ENCODE measurements at places on chromosomes 13 and 19.

- no peak for DNase-seq
These were observed 46.3 kb upstream of the TPP2 start for GRCh38 chr13:102550507-102550906.

GRCh38 chr19:31223740-31224534, 125.3 kb downstream of the TSHZ3 start:
- DNase-seq = no peak

DNA sequence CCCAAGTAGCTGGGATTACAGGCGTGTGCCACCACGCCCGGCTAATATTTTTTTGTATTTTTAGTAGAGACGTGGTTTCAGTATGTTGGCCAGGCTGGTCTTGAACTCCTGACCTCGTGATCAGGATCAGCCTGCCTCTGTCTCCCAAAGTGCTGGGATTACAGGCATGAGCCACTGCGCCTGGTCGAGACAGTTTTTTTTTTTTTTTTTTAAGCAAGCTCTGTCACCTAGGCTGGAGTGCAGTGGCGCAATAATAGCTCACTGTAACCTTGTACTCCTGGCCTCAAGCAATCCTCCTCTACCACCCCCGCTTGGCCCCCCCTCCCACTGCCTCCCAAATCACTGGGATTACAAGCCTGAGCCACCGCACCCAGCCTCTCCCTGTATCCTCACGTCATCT, 6.4 kb upstream of the MAP2K7 start:
- no peak for DNase-seq

DNA sequence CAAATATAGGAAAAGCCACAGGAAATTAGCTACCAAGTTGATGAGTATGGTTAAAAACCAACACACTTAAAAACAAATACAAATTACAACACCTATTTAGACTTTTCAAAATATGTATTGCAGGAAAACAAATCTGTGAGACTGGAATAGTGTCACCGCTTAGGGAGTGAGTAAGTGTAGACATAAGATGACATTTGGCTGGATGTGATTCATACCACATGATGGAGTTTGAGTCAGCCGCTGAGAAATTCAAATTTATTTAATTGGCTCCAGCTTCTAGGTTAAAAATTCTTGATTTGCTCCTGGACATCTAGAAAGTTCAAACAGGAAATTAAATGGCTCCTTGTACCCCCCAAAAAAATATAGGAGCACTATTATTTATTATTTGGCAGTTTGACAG, 531.7 kb downstream of the SLITRK1 start:
- no peak for DNase-seq

GRCh38 chr19:1412995-1413800, 5.8 kb downstream of the DAZAP1 start:
- DNase-seq = no peak

GRCh38 chr19:23415034-23415433, 19.8 kb upstream of the ZNF91 start:
- no peak for DNase-seq

- DNase-seq = no peak
These were observed 50.8 kb downstream of the FOXO1 start for GRCh38 chr13:40615619-40616018.
